Psoas muscle (tissue), 8 donors: ENCODE measurements at places on chromosomes 4 and X. TPM values are rescaled to one million over a fixed set of nuclear protein-coding genes. Genes with fewer than 3 reads are reported as not detected.

GRCh38 chrX:40063555-40063954, 34.2 kb downstream of the BCOR start:
- H3K4me3 ChIP-seq, result no peak overlapping the region
- DNase-seq, result no peak
- no peak overlapping the region for H3K27ac ChIP-seq
- H3K27me3 ChIP-seq, result no peaks in the 10 kb centered on the region

GRCh38 chr4:7323872-7324650, 110.7 kb downstream of the PSAPL1 start:
- no peaks in the 10 kb centered on the region for H3K36me3 ChIP-seq
- H3K4me1 ChIP-seq, result no peaks in the 10 kb centered on the region
- no peak overlapping the region for H3K4me3 ChIP-seq
- no peak overlapping the region for H3K27ac ChIP-seq

GRCh38 chr4:84501202-84501503, 2.1 kb upstream of the NKX6-1 start:
- peaks cover 12% of the 10 kb centered on the region for H3K4me1 ChIP-seq
- DNase-seq, result no peak
- H3K4me3 ChIP-seq, result no peak overlapping the region
- H3K27ac ChIP-seq, result no peak overlapping the region

DNA sequence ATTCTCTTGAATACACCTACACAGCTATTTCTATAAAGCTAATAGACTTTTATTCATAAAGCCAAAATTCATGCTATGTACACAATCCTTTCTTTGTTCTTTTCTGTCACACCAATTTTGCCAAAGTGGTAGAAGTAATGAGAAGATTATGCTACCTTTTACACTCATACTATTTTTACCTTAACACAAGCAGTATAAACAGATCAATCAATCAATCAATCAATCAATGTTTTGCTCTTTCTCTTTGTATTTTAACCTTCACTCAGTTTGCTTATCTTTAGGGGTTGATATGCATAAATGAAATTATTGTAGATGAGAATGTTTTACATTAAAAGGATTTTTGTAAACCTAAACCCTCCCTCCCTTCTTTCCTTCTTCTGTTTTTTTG, 878.6 kb downstream of the RAPGEF2 start:
- no peaks in the 10 kb centered on the region for H3K4me1 ChIP-seq
- H3K27me3 ChIP-seq, result no peaks in the 10 kb centered on the region
- no peak overlapping the region for H3K27ac ChIP-seq
- no peak for DNase-seq

GRCh38 chr4:15400981-15401671, 26.7 kb upstream of the C1QTNF7 start:
- H3K4me1 ChIP-seq, result no peaks in the 10 kb centered on the region
- no peaks in the 10 kb centered on the region for H3K36me3 ChIP-seq
- H3K27ac ChIP-seq, result no peak overlapping the region
- H3K27me3 ChIP-seq, result no peaks in the 10 kb centered on the region
- no peak overlapping the region for H3K4me3 ChIP-seq

DNA sequence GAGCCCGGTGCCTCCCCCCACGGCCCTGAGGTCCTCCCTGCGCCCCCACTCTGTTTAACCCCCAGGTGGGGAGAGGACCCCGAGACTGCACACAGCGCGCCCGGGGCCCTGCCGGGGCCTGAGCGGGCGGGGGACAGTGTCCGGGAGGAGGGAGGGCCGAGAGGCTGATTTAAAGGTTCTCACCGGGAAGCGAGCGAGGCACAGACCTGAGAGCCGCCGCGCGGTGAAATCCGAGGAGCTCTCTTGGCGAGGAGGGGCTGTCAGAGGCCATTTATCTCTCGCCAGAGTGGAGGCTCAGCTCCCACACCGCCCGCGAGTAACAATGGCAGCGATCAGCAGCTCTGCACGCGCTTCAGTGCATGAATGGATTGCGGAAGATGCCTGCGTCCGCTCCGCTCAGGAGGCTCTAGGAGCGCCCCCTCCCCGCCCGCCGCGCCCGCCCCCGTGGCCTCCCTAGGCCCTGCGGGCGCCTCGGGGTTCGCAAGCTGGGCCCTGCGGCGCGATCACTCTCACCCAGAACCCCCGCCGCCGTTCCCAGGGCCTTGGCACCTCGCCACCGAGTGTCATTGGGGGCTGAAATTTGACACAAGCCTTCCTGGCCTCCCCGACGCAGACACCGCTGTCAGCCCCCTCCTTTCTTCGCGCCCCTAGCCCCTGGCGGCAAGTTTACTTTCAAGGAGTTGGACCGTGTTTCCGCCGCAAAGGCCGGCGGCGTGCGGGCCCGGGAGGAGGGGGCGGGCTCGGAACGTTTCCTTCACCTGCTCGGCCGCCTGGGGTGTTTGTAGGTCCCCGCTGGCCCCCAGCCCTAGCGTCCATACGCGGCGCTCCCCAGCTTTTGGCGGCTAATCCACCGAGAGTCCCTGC, 48.7 kb upstream of the BCOR start:
- DNase-seq, result peak; percentile 62
- H3K4me1 ChIP-seq, result peaks cover 7% of the 10 kb centered on the region
- peaks cover 76% of the 10 kb centered on the region for H3K27me3 ChIP-seq
- peak overlapping the region; percentile 69 for H3K4me3 ChIP-seq
- peak overlapping the region; percentile 41 for H3K27ac ChIP-seq
- H3K36me3 ChIP-seq, result no peaks in the 10 kb centered on the region

- no peak for DNase-seq
- no peak overlapping the region for H3K27ac ChIP-seq
- no peaks in the 10 kb centered on the region for H3K27me3 ChIP-seq
Observed at GRCh38 chr4:179124957-179125356, 1682.7 kb upstream of the AGA start.

P2RY8 gene
- 1.5 TPM for total RNA-seq

PACRGL gene
- 5.2 TPM for total RNA-seq

GATA1 gene
- total RNA-seq, result not detected

ETDA gene
- not detected for total RNA-seq
